ENCODE measurements at places on chromosomes 2 and 18.

DNA sequence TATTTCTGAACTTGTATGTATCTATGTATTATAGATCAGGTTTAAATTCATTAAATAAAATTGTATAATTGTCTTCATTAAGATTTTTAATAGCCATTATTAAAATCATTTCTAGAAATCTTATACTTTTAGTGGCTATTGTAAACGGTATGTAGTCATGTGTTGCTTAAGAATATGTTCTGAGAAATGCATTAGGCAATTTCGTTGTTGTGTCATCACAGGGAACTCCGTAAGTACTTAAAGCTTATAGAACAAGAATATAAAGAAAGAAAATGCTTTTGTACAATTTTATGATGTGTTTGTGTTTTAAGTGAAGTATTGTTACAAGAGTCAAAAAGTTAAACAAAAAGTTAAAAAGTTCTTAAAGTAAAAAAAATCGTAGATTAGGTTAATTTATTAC lies 765.8 kb downstream of the METTL4 start:
- DNase-seq, result no peak

GRCh38 chr2:15889442-15890123 lies 50.8 kb upstream of the MYCN start:
- DNase-seq, result no peak

DNA sequence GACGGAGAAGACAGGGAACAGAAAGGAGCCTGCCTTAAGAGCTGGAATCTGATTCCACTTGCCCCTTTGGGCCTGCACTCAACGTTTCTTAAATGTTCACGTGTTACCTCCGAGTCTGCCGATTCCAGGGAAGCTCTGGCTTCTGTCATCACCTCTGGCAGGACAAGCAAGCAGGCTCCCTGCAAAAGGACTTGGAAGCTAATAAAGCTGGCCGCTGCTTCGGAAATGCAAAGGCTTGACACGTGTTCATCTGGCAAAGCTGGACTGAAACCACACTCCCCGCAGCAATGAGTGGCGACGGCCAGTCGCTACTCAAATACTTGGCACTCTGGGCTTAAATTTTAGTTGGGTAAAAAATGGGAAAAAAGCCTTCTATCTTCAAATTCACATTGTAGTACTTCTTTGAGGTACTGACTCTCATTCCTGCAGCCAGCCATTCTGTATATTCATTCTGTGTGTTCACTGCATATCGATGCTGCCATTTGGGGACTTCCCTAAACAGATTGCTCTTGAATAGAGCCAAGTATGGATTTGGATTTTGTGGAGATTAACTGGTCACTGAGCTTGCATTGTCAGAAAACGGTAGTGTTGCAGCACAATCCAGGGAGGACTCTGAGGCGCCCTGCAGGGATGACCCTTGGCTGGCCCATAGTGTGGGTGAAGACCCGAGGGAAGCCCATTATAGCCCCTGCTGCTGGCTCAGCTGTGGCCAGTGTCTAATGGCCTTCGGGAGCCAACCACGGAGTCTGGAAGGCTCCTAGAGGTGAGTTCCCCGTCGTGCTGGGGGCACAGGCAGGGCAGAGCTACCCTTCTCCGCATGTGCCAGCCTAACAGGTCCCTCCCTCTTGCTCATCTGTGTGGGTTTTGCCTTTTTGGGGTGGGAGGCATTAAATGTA lies 231.5 kb downstream of the PRKCE start:
- DNase-seq, result no peak

- no peak for DNase-seq
Observed at GRCh38 chr2:206305523-206306245, 31.2 kb downstream of the ZDBF2 start.

- no peak for DNase-seq
Observed at GRCh38 chr2:28901202-28901601, 6.7 kb downstream of the WDR43 start.

GRCh38 chr2:23355001-23355400 lies 30.0 kb upstream of the KLHL29 start:
- DNase-seq, result no peak

GRCh38 chr2:238699307-238700116 lies 148.4 kb upstream of the TWIST2 start:
- no peak for DNase-seq

DNA sequence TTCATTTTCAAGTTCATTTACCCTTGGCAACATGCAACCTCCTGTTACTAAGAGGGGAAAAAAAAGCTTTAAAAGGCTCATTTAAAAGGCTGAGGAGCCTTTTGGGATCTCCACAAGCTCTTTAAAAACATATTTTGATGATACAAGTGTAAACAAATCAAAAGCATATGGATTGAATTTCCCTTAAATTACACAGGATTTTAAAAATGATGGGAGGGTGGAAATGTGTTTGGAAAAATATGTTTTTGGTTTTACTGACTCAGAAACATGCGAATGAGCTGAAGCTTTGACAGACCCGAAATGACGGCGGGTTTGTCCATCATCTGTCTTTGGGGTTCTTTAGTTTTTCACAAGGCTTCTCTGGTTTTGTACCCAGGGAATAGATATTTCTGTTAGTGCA lies 180.6 kb upstream of the CCDC68 start:
- DNase-seq, result no peak

DNA sequence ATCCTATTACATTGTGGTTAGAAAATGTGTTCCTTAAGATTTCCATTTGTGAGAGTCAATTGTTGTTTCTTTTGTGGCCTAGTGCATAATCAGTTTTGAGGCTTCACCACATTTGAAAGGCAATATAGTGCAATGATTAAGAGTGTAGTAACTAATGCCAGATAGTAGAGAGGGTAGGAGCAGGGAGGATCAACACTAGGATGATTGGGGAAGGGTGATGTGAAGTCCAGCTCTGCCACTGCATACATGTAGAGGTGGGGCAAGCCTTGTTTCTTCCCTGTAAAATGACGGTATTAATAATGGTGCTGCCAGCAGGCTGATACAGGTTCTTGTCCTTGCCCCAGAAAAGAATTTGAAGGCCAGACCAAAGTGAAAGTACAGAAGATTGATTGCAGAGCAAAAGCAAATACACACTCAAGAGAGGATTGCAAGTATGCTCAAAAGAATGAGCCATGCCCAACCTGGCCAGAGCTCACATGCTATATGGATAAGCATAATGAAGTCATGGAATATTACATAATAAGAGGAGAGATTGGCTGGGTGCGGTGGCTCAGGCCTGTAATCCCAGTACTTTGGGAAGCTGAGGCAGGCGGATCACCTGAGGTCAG lies 8.0 kb downstream of the SP100 start:
- DNase-seq, result no peak

- no peak for DNase-seq
Observed at GRCh38 chr2:144136297-144137010, 383.5 kb downstream of the ZEB2 start.

DNA sequence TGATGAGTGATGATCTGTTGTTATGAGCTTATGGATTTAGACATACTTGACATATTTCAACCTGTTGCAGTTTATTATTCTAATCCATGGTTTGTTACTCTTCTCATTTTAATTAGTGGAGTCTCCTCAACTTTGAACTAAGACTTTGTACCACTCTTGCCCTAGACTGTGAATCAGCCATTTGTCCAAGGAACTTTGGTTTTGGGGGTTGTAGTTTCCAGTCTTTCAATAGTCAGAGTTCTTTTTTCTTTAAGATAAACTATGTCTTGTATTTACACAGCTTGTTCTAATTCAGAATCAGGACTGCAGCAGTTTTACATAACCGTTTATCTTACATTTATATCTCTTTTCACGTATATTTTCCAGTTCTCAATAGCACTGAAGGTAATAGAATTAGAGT lies 133.6 kb downstream of the GULP1 start:
- DNase-seq, result no peak

- DNase-seq, result no peak
Observed at GRCh38 chr2:223731503-223731902, 105.9 kb downstream of the AP1S3 start.

- no peak for DNase-seq
Observed at GRCh38 chr2:85112906-85113625, 20.1 kb upstream of the TCF7L1 start.

- no peak for DNase-seq
Observed at GRCh38 chr2:173079141-173079540, 3.5 kb downstream of the MAP3K20 start.

GRCh38 chr2:24676493-24676892 lies 116.7 kb downstream of the PTRHD1 start:
- DNase-seq, result no peak

DNA sequence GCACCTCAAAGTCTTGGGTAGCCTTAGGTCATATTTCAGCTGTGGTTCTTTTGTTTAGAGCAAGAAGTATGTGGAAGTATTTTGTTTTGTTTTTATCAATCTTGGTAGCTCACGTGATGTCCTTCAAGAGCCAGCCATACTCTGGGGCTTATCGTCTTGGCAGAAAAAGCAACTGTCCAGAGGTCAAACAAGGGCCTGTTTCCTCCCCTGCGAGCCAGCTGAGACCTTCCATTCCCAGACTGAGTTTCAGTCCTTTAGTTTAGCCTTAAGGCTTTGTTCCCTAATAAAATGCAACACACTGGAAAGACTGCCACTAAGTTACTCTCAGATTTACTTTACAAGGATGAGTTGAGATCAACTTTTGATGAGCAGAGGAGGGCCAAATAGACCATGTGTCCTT lies 63.5 kb downstream of the TXNL1 start:
- DNase-seq, result no peak

DNA sequence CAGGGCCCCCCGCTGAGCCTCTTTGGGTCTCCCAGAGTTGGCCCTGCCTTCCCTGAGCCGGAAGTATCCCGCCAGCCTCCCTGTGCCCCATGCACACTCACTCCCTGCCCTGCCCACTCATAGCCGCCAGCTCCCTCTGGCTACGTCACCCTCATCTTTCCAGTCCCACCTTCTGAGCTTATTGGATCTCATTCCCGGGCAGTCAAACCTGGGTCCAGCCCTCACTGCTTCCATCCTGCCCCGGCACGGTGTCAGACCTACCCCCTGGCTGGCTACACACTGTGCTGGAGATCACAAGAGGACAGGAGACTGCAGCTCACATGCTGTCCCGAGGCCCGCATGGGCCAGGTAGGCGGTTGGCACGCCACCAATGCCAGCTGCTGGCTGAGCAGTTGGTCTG lies 147.2 kb downstream of the ASB1 start:
- DNase-seq, result no peak

GRCh38 chr2:15364561-15364960 lies 196.6 kb downstream of the NBAS start:
- no peak for DNase-seq

DNA sequence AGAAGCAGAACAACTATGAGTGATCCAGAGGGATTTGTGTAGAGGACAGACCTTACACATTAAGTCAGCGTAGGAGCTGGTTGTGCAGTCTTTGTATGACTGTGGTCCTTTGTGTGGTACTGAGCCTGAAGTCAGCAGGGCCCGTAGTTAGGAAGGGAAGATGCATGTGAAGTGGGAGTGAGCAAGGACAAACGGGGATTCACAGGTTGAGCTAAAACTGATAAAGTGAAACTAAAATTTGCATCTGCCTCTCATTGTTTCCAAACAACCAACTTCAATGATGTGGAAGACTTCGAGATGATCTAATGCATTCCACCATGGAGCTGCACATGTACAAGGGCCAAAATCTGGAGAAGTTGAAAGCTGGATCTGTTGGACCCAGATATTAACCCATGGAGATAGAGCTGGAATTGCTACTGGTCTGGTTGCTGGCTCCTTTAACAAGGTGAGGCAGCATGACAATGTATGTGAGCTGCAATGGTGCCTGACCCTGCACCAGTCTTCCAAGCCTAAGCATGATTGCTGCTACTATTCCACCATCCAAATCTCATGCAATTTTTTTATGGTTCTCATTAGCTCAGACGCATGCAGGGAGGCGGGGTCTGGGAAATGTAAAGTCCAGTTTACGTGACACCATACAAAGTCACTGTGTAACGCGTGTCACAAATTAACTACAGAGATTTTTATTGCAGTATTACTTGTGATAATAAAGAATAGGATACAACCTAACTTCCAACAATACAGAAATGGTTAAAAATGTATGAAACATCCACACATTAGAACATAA lies 12.1 kb upstream of the CYBRD1 start:
- no peak for DNase-seq

- no peak for DNase-seq
Observed at GRCh38 chr2:29310650-29311348, 195.6 kb downstream of the CLIP4 start.

GRCh38 chr2:153005071-153005730 lies 286.8 kb downstream of the ARL6IP6 start:
- DNase-seq, result no peak

DNA sequence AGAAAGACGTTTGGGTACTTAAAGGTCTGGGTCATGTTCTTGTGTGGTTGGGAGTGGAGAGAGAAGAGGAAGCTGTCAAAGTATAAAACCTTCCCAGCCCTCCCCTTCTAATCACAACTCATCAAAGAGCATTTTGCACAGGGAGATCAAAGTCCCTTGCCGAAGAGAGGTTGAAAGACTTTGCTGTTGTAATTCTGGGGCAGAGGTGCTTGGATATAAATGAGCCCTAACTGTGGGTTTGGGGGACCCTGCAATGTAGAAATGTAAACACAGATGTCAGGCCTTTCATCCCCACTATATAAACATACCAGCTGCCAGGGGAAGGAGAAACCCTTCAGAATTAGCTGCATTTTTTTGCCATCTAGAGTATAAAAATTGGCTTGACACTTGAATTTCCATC lies 182.1 kb downstream of the ETAA1 start:
- no peak for DNase-seq

DNA sequence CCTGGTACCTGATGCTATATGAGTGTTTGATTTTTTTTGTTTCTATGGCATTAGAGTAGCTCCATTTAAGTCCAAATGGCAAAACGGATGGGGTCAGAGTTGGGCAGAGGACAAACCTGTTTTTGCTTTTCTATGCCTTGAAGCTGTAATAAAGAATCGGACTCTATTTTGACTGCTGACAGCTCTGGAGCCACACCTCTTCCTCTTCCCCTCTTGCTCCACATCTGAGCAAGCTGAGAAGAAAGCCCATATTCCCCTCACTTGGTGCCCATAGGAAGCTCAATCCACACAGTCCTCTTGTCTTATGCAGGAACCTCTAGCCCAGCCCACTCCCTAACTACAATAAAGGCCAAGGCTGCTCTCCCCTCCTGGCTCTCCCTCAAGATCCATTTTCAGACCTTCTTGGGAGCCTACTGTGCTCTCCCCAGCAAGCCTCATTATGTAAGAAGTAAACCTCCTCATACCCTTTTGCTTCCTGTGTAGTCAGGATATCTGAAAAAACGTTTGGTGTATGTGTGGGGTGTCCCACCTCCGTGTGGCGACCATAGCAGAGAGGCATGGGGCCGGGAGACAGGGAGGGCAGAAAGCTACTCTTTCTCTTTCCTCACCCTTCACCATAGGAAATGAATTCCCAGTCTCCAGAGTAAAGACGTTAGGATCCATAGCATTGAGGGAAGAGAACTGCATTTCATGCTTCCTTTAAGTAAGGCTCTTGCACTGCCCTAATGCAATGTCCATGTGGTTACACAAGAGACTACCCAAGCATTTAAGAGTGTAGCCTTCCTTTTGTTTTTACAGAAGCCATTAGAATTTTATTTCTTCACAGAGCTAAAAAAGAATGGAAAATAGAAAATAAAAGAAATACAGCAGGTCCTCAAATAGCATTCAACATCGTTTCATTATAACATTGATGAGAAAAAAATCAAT lies 41.9 kb upstream of the RAPGEF4 start:
- DNase-seq, result no peak

DNA sequence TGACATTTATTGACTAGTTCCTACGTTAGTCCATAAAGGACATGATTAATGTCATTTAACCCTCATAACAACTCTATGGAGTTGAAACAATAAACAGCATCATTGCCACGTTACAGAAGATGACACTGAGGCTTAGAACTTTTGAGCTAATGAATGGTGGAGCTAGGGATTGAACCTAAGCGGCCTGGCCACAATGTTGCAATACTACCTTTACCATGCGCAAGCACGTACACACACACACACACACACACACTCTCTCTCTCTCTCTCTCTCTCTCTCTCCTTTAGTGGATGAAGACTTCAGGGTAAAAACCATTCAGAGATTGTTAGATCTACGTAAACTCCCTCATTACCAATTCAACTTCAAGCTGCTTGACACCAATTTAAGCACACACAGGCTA lies 875 bp upstream of the MAP3K19 start:
- DNase-seq, result no peak

All from progenitor cell of endocrine pancreas (in vitro differentiated cells).